Substantia nigra (tissue), 51 donors: ENCODE measurements at places on chromosomes 12 and 14.

GRCh38 chr14:69953266-69953915 is 74.2 kb downstream of the SMOC1 start:
- peak; percentile 32 for DNase-seq

- DNase-seq = no peak
These were observed 13.3 kb upstream of the RARG start for GRCh38 chr12:53245286-53245685.

- DNase-seq = no peak
These were observed 28.8 kb downstream of the OAS2 start for GRCh38 chr12:113007166-113007565.

- no peak for DNase-seq
These were observed 241.5 kb downstream of the BCL11B start for GRCh38 chr14:99030454-99030853.

- no peak for DNase-seq
These were observed 2.6 kb downstream of the ARF6 start for GRCh38 chr14:49895480-49895879.

- no peak for DNase-seq
These were observed 12.4 kb downstream of the ANKRD9 start for GRCh38 chr14:102496958-102497744.

DNA sequence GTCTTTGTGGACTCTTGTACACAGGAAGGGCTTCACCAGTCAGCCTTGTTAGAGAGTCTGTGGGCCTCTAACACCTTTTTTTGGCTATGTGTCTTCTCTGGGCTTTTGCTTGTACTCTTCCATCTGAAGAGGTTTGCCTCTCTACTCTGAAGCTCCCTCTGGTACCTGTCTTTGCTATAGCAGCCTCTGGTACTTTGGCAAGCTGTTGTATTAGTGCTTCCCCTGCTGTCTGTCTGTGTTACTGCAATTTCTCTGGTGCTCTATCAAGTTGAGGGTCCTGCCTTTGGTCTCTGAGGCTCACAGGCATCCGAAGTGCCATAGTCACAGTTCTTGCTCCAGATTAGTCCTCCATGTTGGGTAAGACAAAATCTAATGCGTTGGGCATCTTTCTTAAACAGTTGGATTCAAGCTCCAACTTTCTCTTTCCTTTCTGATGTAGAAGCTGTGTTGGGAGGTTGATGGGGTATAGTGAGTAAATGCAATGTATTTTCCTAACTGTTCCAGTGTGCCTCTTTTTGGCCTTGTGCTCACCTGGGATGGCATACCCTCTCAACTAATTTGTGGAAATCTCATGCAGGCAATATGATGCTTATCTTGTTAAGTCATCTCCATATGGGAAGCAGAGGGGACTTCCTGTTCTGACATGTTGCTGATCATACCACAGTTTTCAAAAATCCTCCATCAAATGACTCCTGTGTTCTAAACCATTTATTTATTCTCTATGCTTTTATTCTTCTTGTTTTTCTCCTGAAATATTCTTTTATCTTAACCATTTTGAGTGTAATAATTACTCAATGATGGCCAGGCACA is 88.8 kb downstream of the ATF7IP start:
- no peak for DNase-seq

- no peak for DNase-seq
These were observed 11.5 kb upstream of the HELB start for GRCh38 chr12:66290716-66291200.

DNA sequence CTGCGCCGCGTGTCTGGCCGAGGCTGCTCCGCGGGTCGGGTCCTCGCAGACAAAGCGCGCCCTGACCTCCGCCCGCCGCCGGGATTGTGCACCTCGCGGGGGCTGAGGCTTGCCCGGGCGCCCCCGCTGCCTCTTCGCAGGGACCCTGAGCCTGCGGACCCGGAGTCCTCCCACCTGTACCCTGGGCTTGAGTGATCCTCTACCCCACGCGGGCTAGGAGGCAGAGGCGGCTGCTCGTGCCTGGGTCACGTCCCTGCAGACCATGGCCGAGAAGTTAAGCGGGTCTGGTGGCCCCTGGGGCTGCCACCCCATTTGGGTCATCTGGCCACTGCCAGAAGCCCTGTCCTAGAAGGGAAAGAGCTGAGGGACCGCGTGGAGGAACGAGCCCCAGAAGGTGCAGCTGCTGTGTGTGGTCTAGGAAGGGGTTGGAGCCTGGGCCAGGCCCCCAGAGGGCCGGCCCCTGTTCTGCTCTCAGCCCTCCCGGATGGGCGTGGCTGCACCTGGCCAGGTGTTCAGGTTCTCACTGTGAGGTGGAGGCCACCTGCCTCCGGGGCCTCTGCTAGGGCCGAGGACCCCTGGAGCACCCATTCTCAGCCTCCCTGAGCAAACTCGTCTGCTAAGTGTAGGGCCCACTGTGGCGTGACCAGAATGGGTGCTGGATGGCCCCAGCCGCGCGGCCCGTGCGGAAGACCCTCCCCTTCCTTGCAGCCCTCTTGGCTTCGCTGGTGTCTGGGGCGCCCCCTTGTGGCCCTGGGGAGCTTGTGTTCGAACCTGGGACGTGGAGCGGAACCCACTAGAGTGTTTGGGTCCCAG is 49.6 kb downstream of the LRCOL1 start:
- peak; percentile 13 for DNase-seq

- no peak for DNase-seq
These were observed 87.5 kb downstream of the DUSP16 start for GRCh38 chr12:12474931-12475795.

DNA sequence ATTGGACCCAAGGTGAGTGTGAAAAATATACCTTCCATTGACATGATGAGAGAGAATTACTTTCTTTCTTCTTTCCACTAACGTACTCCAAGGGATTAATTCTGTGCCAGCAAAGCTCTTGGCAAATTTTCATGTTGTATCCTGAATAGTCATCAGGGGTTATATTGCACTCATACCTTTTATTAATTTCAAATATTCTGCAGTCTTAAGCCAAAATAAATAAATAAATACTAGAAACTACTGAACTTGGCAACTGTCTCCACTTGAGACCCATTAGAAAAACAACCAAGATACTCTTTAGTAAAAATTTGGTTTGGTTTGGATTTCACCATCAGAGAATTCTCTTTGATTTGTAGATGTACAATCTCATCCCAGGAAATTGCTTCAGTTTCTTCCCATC is 22.1 kb upstream of the CLEC14A start:
- DNase-seq = no peak

GRCh38 chr12:123267991-123268843 is 3.4 kb downstream of the CDK2AP1 start:
- peak; percentile 75 for DNase-seq

DNA sequence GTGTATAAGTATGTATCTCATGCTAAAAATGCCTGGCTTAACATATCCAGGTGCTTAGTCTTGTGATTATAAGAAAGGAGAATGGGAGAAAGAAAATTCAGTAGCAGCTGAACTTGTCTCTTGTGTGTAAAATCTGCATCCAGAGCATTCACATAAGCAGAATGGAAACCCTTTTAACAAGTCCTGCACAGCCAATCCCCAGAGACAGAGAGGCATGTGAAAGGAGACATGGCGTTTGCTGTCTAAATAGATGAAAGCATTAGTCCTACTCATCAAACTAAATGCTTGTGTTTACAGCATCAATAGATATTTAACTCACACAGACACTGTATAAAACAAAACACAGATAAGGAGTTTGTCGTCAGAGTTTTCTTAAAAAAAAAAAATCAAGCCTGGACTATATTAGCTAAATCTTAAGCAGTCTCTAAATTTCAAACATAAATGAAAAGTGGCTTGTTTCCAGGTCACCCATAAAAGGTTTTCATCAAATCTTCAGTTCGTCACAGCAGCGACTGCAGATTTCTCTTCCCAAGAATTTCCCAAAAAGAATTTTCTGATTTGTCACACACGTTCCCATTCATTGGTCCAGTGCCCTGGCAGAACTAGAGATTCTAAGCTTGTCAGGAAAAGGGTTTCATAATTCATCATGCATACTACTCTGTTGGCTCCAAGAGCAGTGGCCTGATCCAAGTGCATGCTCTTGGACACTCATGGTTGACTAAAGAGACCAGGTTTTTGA is 249.2 kb downstream of the BTG1 start:
- no peak for DNase-seq

DNA sequence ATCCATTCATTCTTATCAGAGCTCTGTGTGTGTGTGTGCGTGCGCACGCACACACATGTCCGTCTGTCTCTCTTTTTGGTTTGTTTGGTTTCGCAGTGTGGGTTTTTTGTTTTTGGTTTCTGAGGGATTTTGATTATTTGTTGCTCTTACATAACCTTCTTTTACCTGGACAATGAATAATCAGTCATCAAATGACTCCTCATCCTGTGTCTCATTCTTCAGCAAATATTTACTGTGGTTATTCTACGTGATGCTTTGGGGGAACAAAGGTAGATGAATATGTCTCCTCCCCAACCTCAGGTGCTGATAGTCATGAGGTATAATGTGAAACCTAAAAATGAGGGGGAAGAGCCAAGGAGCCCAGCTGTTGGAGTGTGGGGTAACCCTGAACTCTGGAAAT is 92.4 kb downstream of the SAMD4A start:
- DNase-seq = no peak

- no peak for DNase-seq
These were observed 56.7 kb downstream of the PLEKHG3 start for GRCh38 chr14:64760916-64761315.

GRCh38 chr12:60494244-60494643 is 898.4 kb downstream of the SLC16A7 start:
- no peak for DNase-seq

- no peak for DNase-seq
These were observed 231.2 kb downstream of the AKAP6 start for GRCh38 chr14:32560209-32560857.

GRCh38 chr12:110966081-110966760 is 45.8 kb upstream of the MYL2 start:
- no peak for DNase-seq

- no peak for DNase-seq
These were observed 530.1 kb upstream of the ATP2B1 start for GRCh38 chr12:90238663-90239271.

DNA sequence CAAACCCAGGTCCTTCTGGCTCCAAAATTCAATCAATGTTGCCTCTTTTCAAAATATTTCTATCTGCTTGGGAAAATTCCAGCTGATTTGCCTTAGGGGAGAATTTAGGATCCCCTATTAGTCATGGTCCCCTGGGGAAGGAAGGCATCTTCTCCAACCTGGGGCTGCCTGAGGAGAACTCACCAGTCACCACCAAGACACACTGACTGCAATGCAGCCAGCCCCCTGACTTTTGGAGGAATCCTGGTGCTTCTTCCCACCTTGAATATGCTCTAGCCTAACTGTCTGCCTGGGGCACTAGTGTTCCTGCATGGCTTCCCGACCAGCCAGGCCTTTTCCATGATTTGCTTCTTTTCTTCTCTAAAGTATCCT is 71.8 kb upstream of the BCL2L14 start:
- DNase-seq = no peak

DNA sequence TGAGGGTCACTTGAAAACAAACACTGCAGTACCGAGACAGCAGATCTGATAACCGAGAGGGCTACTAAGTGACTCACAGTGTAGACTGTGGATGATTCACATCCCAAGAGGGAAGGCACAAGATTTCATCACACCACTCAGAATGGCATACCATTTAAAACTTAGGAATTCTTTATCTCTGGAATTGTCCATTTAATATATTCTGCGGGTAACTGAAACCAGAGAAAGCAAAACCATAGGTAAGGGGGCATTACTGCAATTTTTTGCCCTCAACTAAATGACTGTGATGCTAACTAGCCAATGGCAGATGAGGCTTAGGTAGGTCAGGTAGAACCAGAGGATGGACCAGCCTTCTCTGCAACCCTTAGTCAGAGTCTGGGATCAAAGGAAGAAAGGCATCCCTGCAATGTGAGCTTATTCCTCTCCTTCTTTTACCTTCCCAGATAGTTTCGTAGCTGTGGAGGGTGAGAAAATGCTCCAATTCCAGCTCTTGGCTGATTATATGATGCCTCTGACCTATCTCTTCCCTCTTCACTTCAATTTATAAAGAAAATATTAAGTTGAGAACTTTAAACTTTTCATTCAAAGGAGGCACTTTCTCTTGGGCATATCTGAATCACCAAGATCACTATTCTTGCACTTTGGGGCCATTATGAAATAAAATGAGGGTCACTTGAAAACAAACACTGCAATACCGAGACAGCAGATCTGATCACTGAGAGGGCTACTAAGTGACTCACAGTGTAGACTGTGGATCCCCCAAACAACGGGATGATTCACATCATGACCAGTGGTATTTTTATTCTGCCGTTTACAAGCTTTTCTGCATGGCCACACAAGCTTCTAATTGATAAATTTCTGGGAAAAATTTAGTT is 6.8 kb downstream of the ART4 start:
- no peak for DNase-seq

- no peak for DNase-seq
These were observed 324 bp downstream of the POLE start for GRCh38 chr12:132686825-132687210.

DNA sequence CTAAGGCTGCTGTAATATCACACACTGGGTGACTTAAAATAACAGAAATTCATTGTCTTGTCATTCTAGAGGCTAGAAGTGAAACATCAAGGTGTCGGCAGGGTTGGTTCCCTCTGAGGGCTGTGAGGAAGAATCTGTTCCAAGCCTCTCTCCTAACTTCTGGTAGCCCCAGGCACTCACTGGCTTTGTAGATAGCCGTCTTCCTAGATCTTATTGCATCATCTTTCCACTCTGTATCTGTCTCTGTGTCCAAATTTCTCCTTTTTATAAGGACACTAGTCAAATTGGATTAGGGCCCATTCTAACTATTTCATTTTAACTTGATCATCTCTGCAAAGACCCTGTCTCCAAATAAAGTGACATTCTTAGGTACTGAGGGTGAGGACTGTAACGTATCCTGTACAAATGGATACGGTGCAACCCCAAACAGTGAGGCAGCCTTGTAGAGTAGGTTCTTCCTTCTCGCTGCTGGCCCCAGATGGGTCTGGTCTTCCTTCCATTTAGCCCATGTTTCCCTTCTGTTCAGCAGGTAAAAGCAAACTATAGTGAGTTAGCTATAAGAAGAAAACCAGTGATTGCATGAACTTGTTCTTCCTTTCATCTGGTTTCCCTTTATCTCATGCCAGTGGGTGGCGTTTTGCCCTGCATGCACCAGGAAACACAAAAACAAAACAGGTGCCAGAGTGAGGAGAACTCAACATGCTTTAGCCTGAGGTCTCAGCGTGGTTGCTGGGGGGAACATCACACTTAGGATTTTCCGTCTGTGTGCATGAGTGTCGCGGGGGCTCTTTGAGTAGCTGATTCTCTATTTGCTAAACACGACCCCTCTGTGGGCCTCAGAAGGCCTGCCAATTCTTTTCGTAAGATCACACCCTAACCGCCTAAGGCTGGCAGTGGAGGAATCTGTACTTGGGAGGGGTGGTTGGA is 19.5 kb downstream of the TTC9 start:
- DNase-seq = no peak

DNA sequence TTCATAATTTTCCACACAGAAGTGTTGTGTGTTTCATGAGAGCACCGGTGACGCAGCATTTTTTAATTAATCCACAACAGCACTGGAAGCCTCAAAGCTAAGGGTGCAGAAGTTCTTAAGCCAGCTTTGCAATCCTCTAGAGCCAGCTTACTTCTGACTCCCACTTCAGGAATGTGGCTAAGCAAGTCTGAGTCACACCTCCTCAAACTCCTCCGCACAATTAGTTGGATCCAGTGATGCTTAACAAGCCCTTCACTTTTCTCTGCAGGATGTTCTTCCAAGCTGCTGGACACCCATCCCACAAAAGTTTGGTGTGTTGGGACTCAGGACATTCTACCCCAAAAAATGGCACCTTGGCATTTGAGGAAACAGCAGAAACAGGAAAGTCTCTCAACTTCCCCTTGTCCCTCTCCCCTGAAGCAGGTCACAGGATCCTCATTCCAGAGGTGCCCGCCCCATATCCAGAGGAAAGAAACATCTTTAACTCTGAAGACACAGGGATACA is 210.0 kb downstream of the PPM1H start:
- no peak for DNase-seq
